ENCODE measurements at places on chromosomes 2 and 18.

DNA sequence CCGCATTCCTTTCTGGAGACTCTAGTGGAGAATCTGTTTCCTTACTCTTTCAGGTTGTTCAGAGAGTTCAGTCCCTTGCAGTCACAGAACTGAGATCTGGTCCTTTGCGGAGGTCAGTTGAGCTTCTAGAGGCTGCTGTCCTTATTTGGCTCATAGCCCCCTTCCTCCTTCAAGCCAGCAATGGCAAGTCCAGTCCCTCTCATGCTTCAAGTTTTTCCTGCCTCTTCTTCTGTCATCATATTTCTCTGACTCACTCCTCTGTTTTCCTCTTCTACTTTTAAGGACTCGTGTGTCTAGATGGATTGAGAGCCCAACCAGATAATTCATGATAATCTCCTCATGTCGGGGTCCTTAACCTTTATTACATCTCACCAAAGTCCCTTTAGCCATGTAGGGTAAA lies 173.5 kb upstream of the FOSL2 start:
- no peak for DNase-seq

DNA sequence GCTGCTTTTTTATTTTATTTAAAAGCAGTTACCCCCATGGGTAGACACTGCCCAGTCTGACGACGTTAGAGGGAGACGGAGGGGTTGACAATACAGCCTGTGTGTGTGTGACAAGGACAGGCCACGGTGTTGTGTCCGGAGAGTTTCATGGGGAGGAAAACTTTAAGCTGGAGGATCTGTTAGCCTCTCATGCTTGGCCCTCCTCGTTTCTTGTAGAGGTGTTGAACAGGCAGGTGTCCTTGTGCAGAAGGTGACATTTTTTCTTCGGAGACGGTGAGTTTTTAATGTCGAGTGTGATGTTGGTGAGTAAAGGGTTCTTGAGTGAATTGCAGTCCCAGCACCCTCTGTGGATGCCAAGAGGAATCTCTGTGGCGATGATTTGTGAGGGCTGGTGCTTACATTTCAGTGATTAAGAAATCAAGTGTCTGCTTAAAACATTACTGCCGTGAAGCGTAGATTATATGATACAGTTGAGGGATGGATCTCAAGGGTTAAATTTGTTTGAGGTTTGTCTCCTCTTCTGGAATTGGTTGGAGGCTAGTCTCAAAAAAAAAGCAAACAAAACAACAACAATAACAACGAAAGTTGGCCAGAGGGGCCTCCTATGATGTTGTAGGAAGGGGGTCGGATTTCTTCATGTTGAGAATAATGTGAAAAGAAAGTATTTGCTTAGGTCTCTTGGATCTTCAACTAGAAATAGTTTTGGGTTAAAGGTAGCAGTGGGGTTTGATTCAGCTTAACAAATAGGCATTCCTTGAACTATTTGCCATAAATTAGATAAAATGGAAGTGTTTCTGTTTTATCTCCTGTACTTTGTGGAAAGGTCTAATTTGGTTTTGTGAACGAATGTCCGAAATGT lies 1.6 kb downstream of the NCOA1 start:
- DNase-seq: no peak

DNA sequence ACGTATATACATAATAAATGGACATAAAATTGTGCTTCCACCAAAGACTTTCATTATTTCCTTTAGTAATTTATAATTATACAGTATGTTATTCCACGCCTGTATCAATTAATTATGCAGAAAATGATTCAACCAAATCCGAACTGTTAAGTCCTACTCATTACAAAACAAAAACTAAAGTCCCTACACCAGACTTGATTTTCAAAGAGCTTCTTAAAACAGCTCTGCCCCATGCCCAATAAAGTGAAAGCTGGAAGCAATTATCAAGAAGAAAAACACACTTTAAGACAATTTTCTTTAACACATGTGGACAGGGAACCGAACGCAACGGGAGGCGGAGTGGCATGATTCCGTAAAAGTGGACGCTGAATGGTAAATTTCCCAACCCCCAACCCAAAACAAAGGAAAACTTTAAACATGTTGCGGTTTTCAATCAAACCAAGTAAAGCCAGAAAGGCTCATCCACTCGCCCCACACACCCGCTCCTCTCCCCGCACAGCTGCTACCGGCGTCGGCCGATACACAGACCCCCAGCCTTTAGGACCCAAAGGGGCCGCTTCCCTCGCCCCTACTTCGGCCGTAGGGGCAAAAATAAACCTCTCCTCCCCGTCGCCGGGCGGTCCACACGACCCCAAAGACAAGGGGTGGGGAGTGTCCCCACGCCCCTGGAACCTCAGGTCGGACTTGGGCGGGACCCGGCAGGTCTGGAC lies 705 bp downstream of the YES1 start:
- no peak for DNase-seq

DNA sequence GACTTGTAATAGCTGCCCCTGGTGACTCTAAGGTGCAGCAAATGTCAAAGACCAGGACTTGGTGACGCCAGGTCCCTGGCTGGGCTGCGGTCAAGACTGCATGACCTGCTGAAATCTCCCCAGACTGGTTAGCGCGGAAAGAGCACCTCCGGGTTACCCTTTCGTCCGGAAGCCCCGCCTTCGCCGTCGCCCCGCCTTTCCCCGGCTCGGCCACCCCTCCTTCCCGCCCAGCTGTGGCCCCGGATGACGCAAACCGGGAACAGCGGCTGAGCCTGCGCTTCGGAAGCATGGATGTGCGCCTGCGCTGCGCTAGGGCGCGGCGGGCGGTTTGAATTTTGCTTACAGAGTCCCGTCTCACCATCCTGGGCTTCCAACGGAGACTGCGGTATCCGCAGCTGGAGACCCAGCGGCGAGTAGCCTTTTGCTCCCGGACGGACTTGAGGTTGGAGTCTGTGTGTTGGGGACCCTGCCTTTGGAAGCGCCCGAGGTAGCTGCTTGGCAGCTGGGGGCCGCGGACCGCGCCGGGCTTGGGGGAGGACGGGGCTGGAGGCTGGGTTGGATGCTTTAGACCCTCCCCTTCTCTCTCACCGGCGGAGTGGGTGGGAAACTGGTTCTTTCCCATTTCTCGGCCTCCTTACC lies at the start of gene SKA1:
Gene SKA1, plus strand, starts transcription at position 294 of the 639 bp plus-strand sequence. CDS start 785 bp downstream, outside the sequence.
- peak; percentile 81 for DNase-seq

DNA sequence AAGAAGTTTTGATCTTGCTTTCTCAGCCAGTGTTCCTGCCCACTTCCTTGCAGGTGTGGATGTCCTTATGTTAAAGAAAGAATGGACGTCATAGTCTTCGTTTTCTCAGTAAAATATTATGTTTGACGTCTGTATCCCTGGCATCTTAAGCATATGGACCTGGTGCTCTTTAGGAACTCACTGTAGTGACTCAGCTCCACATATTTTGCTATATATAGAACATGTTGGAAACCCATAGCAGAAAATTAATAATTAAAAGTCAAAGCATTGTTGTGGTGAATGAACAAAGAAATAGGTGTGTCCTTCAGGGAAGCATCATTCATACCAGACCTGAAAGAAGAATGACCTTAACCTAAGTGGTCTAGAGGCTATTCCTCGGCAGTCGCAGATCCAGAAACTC lies 196.1 kb downstream of the MCFD2 start:
- no peak for DNase-seq

- no peak for DNase-seq
Measured at GRCh38 chr2:145253492-145253891, 733.6 kb upstream of the ZEB2 start.

DNA sequence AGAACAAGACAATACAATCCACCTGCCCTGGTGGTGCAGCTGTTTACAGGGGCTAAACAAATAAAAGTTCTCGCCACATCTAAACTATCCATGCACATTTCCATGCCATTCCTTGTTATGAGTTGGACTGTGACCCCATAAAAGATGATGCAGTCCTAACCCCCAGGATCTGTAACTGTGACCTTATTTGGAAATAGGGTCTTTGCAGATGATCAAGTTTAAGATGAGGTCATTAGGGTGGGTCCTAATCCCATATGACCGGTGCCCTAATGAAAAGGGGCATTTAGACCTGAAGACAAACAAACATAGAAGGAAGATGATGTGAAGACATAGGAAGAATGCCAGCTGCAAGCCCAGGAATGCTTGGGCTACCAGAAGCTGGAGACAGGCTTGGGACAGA lies 28.2 kb downstream of the THNSL2 start:
- no peak for DNase-seq

DNA sequence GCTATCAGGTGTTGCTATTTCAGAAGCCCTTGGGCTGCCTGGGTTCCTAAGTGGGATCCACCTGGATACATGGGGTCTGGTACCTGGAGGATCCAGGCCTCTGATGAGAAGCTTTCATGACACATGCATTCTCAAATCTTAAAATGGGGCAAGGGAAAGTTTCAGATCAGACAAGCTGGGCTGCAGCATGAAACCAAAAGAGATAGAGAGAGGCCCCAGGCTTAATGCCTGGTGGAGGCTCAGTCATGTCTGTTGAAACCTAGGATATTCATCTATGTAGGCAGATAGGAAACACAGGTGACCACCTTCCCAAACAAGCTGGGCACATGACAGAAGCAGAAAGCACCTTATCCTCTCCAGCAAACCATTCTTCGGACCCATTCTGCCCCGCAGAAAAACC lies 18.8 kb upstream of the PLB1 start:
- no peak for DNase-seq

DNA sequence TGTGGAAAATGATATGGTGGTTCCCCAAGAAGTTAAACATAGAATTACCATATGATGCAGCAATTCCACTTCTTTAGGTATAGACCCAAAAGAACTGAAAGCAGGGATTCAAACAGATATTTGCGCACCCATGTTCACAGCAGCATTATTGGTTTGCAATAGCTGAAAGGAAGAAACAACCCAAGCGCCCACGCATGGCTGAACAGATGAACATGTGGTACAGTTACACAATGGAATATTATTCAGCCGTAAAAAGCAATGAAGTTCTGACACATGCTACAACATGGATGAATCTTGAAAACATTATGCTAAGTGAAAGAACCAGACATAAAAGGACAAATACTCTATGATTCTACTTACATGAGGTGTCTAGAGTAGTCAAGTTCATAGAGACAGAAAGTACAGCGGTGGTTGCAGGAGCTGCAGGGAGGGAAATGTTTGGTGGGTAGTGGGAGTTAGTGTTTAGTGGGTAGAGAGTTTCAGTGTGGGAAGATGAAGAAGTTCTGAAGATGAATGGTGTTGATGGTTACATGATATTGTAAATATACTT lies 26.7 kb upstream of the ASPRV1 start:
- no peak for DNase-seq

DNA sequence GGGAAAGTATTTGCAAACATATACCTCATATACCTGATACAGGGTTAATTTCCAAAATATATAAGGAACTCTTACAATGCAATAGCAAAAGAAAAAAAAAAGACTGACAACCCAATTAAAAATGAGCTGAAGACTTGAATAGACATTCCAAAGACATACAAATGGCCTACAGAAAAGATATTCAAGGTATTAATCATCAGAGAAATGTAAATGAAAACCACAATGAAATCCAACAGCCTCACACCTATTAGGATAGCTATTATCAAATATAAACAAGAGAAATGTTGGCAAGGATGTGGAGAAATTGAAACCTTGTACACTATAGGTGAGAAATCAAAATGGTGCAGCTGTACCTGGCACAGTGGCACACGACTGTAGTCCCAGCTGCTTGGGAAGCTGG lies 25.7 kb downstream of the NR4A2 start:
- no peak for DNase-seq

GRCh38 chr2:8870441-8870840 lies 33.0 kb upstream of the KIDINS220 start:
- no peak for DNase-seq

GRCh38 chr2:7044253-7045250 lies 127.3 kb downstream of the RNF144A start:
- peak; percentile 25 for DNase-seq

DNA sequence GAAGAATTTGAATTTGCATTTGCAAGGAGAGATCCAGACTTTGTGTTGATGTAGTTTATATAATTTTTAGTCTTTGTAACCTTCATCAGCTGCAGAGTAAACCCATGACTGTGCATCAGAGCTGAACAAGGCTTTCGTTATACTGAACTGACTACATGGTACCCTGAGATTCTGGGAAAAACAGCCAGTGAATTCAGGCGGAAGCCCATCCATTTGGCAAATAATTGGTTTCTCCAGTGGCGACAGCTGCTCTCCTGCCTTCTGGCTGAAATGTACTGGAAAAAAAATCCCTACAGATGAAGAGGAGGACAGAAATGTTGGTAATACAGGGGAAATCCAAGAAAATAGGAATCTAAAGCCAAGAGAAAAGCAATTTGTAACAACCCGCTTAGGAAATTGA lies 657.5 kb upstream of the CDH7 start:
- DNase-seq: no peak
